ENCODE measurements at places on chromosomes 4 and X.

DNA sequence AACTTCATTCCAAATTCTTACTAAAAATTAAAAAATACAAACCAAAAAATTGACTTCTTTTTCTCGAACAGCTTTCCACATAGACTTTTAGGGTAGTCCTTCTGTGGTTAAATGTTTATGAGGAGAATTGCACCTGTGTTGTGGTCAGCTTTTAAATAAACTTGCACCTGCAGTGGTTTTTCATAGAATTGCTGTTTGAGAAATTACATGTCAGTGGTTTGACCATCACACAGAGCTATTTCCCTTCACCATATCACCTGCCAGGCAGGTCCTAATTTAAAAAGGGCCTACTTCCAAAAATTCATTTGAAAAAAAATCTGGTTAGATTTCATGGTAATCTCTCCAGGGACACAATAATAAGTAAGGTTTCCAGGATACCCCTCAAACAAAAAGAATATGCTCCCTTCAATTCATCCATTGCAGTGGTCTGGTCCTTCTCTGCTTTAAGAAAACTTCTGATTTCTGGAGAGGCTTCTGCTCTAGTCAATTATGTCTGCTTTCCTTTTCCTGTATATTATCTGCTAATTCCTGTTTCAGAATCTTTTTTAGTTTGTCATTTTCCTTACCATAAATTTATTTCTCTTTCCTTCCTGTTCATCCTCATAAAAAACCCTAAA lies 9.8 kb upstream of the UTP3 start:
- no peak for DNase-seq

DNA sequence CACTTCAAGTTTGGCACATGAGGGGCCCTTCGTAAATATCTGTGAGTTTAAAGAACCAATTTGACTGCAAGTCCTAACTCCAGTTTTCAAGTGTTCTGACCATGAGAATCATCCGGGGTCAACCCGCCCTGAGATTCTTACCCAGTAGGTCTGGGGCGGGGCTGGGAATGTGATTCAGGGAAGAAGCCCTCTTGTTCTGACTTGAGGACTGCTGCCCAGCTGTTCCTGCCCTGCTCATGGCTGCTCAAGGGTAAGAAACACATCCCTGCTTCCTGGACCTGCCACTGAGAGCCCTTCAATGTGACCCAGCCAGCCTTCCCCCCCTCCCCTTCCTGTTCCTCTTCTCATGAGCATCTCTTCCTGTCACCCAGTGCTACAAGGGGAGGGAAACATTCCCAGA lies 92.7 kb upstream of the PGRMC2 start:
- no peak for DNase-seq

GRCh38 chr4:159981469-159981856 lies 878.6 kb downstream of the RAPGEF2 start:
- DNase-seq: no peak

- no peak for DNase-seq
Measured at GRCh38 chr4:175308236-175308635, 390.1 kb downstream of the ADAM29 start.

GRCh38 chrX:24928114-24928513 lies 87.7 kb downstream of the ARX start:
- DNase-seq: no peak
